Stimulated activated naive CD4-positive, alpha-beta T cell treated with Interleukin-2 at 50 U/mL for 16 hours (primary cell): ENCODE measurements at places on chromosomes 2 and 18.

DNA sequence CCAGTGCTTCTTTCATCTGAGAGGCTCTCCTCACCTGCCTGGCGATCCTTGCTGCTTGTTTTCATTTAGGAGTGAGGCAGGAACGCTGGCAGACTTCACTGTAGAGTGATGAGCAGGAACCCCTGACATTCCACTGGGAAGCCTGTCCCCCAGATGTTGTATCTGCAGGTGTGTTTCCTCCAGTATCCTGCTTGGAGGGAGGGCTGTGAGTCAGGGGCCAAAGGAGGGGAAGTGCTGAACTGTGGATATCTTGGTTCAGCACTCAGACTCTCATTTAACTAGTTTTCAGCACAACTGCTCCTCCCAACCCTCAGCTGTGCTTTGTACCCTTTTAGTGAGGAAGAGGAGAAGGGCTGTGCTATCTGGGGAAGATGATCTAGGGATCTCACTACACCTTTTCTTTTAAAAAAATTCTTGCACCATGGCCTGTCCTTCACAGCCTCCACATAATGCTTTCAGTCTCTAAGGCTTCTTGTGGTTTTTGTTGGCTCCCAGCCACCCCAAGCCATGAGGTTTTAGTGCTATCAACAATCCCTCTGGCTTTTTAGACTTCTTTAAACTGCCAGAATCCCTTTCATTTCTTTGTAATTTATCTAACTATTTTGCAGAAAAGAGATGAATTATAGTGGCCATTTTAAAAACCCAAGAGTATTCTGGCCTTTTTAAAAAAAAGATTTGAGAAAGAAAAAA, 11.2 kb downstream of the ANKAR start:
- no peak for DNase-seq

GRCh38 chr2:13524492-13524891, 807.8 kb downstream of the TRIB2 start:
- no peak for DNase-seq

GRCh38 chr2:71615767-71616730, 162.7 kb downstream of the DYSF start:
- DNase-seq, result no peak

DNA sequence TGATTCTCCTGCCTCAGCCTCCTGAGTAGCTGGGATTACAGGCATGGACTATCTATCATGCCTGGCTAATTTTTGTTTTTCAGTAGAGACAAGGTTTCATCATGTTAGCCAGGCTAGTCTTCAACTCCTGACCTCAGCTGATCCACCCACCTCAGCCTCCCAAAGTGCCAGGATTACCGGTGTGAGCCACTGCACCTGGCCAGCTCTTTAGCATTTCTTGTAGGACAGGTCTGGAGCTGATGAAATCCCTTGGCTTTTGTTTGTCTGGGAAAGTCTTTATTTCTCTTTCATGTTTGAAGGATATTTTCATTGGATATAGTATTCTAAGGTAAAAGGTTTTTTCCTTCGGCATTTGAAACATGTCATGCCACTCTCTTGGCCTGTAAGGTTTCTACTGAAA, 20.2 kb downstream of the VPS54 start:
- no peak for DNase-seq

- no peak for DNase-seq
Measured at GRCh38 chr2:18487106-18487913, 73.1 kb downstream of the RDH14 start.

GRCh38 chr2:6510532-6510931, 355.2 kb downstream of the CMPK2 start:
- no peak for DNase-seq

DNA sequence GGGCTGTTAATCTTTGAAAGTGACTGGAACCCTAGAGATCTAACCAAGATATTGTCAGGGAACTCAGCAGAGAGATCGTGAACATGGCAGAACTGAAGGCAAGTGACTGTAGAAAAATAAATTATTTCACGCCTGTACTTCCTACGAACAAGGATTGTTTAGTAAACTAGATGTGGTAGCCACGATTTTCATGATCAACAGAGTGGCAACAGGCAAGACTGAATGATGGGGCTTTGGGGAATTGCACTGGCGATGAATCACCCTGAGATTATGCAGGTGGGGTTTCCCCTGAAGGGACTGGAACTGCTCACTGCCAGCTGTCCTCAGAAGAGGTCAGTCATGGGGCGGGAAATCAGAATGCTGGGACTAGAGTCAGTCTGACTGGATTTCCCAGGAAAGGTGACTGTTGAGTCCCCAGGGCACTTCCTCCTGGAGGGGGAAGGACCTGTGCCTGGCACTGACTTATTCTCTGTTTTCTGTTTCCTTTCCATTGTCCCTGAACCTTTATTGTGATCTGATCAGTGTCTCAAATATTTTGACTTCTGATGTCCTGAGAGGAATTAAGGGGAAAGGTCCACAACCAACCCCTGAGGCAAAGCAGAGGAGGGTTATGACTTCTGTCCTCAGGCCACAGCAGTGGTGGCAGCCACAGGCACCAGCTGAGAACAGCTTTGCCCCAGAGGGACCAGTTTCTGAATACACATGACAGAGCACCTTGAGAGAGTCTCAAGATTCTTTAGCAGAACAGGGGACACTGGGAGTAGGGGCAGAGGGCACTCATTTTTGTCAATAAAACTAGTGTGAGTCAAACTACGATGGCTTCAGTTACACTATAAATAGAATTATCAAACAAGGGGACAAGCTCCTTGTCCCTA, 70.0 kb downstream of the NAB1 start:
- peak; percentile 75 for DNase-seq

GRCh38 chr2:151260573-151261230, 961 bp downstream of the RBM43 start:
- no peak for DNase-seq

DNA sequence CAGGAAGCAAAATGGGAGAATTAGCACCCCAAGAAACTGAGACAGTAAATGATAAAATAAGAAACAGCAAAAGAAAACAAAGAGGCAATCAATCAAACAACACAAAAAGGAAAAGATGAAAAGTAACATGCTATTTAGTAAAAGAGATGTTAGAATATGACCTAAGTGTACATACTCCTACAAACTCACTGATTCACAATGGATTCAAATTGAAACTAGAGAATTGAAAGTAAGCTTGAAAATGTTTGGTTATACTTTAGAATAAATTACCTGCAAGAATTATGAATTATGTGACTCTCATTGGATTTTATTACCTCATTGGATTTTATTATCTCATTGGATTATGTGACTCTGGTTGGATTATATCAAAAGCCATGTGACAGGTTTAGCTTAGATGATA, 22.8 kb upstream of the CCNYL1 start:
- no peak for DNase-seq

- DNase-seq, result no peak
Measured at GRCh38 chr2:138023298-138023697, 59.0 kb downstream of the HNMT start.
